NCI-H1092 (cell line): ENCODE measurements at places on chromosomes 13 and 19.
A peak's percentile ranks its signal among the peaks of the same experiment; 100 is the strongest.

DNA sequence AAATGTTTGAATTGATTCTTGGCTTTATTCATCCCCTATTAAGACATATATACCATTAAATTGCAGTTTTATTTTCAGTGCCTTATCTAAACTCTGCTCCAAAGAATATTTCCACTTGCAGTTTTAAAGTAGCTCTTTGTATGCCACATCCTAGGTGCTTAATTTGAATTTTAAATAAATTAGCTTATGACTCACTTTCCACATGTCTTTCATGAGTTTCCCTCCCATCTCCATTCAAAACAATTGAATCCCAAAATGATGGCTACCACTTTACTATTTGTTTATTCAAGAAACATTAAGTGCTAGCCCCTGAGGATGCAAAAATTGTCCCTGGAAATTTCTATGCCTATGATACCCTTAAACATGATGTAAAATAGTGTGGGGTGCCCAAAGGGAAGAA is 19.5 kb downstream of the PCDH20 start:
- no peak for DNase-seq

DNA sequence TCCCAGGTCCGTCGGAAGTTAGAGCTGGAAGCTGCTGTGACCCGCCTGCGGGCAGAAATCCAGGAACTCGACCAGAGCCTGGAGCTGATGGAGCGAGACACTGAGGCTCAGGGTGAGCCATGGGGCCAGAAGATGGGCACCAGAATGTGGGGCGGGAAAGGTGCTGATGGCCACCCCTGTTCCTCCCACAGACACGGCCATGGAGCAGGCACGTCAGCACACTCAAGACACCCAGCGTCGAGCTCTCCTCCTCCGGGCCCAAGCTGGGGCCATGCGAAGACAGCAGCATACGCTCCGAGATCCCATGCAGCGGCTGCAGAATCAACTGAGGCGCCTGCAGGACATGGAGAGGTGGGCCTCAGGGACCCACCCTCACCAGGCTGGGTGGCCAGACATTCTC is 2.5 kb downstream of the HAUS5 start:
- no peak for DNase-seq

DNA sequence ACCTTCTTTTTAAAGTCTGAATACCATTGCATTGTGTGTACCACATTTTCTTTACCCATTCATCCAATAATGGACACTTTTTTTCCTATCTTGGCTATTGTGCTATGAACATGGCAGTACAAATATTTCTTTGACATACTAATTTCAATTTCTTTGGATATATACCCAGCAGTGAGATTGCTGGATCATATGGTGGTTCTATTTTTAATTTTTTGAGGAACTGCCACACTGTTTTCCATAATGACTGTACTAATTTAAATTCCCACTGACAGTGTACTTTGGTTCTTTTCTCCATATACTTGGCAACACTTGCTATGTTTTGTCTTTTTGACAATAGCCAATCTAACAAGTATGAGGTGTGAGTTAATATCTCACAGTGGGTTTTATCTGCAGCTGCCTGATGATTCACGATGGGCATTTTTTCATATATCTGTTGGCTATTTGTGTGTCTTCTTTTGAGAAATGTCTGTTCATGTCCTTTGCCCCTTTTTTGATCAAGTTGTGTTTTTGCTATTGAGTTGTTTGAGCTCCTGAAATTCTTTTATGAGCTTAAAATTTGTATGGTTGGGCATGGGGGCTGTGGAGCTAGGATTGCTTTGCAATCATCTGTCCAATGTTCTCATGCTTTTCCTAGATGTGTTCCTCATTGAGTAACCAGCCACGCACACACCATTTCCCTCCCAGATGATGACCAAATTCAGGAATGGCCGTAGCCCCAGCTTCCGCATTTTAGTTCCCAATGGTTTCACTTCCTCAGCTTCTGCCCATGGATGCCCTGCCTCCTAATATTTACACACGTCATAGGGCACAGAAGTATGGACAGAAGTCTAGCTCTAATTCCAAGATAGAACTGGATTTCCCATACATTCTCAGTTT is 380.0 kb upstream of the SGCG start:
- DNase-seq: no peak

GRCh38 chr13:100464006-100464405 is 124.6 kb downstream of the GGACT start:
- no peak for DNase-seq

DNA sequence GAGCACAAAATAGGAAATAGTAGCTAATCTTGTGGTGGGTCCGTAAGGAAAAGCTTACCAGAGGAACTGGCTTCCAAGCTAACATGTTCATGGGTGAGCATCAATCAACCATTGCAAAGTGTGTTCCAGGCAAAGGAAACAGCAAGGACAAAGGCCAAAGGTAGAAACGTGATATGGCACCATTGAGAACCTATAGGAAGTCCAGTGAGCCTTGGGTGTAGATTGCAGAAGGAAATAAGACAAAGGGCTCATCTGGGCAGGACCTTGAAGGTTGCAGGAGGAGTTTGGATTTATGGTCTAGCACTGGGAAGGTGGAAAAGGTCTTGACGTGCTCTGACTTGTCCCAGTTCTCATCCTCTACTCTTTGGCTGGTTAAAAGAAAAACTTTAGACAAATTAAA is 22.3 kb downstream of the CYP2B6 start:
- no peak for DNase-seq

- DNase-seq: peak; percentile 30
Measured at GRCh38 chr13:32427852-32428580, at the start of gene N4BP2L1. Gene N4BP2L1 (minus strand): TSS chr13:32428130. CDS start chr13:32428082, 48 bp downstream.

DNA sequence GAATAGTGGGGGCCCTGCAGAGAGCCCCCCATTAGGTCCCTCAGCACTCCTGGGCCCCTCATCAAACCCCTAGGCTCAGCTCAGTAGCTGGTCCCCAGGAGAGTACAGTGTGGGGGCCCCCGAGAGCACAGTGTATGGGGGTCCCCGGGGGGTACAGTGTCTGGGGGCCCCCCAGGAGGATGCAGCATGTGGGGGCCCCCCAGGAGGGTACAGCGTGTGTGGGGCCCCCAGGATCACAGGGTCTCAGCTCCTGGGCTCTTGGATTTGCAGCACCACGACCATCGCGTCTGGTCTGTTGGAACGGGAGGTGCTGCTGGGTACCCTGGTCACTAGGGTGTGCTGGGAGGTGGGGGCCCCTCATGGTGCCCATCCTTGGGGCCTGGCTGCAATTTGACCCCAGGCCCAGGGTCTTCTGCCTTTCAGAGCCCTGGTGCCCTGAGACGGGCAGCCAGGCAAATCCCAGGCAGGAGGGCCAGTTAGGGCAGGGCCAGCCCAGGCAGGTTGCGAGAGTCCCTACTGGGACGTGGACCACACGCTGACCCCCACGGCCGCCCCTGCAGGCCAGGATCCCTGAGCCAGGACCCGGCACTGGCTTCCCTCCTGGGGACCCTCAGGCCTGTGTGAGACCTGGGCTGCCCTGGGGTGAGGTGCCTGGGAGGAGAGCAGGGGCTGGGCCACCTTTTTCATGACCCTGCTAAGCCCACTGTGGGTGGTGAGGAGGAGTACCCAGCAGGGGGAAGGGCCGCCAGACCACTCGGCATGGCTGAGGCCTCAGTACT is 13.6 kb downstream of the CBARP start:
- DNase-seq: no peak

- no peak for DNase-seq
Measured at GRCh38 chr13:59494560-59494970, 669.2 kb downstream of the DIAPH3 start.

DNA sequence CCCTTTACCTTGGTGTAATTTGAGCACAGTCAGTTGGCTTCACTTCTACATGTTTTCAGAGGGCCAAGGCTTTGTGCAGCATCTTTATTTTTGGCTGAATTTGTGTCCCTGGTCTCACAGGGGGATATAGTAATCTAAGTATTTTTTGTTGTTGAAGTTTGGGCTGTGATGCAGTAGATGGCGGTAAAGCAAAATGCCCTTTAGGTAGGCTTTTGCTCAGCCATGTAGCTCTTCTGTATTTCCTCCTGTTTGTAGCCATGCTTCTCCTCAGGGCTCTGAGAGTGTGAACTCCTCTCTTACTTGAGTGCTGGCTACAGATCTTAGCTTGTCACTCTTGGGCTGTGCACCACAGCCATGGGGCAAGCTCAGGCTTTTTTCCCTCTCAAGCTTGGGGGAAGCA is 328.6 kb downstream of the SLITRK5 start:
- DNase-seq: no peak

GRCh38 chr19:10808937-10809649 is 26.9 kb downstream of the TMED1 start:
- no peak for DNase-seq

GRCh38 chr13:43990829-43991228 is 111.1 kb downstream of the LACC1 start:
- DNase-seq: no peak

- no peak for DNase-seq
Measured at GRCh38 chr13:112688560-112689302, 1.1 kb upstream of the ATP11A start.

GRCh38 chr19:53365899-53366493 is 491 bp downstream of the ZNF525 start:
- no peak for DNase-seq

DNA sequence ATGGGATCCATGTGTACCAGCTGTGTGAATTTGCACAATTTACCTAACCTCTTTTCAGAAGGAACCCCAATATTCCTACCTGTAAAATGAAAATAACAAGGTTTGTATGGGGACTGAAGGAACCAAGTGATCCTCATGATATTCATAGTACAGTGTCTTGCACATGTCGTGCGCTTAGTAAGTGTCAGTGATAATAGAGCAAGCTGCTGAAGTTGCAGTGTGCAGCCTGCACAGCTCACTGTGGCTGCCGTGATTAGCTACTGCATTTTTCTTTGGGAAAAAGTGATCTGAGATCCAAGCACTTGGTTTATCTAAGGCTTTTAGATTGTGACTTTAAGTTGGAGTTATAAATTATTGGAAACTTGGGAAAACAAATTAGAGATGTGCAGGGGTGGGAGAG is 135.9 kb upstream of the FRY start:
- no peak for DNase-seq

GRCh38 chr19:27746691-27747380 is 1466.1 kb downstream of the UQCRFS1 start:
- no peak for DNase-seq

GRCh38 chr19:53872762-53873161 is 5.1 kb downstream of the MYADM start:
- DNase-seq: no peak

DNA sequence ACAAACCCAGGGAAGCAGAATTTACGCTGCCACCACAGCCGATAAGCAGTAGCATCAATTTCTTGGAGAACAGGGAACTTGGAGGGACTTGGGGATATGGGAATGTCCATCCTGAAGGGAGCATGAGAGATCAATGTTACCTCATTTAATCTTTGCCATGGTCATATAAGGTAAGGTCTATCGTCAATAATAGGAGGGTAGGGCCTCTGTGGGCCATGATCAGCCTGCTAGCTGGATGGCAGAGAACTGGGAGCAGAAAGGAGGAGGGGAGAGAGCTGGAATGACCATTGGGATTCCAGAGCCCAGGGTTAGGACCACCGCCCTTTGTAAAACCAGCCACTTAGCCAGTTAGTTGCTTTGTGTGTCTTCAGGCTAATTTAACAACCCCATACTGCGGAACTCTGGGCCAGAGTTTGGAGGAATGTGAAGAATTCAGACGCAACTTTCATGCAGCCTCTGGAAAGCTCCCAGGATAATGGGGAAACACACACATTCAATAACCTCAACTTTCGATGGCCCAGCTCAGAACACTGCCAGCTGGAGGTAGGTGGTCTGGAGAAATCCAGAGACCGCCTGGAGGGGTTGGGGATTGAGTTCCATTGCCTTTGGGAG is 40.3 kb downstream of the ZNF557 start:
- no peak for DNase-seq

DNA sequence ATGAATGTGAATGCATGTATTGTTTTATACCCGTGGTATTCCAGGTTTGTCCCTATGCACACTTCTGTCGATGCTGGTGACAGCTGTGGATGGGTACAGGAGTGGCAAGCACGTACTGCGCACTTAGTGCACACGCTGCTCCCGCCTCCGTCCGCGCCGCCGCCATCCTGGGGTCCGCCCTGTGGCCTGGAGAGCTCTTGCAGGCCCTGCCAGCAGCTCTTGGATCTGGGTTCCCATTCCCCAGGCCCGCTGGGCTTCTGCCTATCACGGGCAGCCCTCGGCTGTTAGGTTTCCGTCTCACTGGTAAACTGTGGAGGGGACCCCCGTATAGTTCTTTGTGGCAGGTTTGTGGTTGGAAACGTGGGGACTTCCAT is 4.0 kb downstream of the GNA11 start:
- no peak for DNase-seq

- no peak for DNase-seq
Measured at GRCh38 chr13:110652231-110652730, 36.9 kb downstream of the NAXD start.

DNA sequence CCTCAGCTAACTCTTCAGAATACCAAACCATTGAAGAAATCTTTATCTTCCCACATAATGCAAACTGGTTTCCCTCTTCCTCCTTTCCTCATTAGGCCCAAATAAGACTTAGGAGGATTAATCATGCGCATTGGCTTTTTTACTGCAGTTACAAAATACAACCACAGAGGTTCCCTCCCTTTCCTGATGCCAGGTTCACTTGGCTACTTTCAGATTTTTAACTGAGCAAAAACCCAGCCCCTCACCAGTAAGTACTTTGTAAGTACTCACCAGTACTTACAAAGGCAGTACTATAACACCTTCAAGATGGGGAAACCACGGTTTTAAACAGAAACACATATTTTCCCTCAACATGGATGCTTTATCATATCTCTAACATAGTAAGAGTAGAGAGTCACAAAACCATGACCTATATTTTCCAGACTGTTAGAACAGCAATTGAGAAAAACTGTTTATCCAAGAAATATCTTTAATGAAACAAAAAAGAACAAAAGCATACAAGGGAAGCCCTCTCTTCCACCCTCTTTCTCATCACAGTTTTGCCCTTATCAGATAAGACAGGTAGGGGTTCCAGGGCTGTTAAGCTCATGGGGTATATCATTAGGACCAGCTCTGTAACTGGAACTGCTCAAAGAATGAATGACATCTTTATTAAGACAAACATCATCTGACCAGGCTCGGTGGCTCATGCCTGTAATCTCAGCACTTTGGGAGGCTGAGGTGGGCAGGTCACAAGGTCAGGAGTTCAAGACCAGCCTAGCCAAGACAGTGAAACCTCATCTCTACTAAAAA is 12.7 kb downstream of the FOXO1 start:
- no peak for DNase-seq

DNA sequence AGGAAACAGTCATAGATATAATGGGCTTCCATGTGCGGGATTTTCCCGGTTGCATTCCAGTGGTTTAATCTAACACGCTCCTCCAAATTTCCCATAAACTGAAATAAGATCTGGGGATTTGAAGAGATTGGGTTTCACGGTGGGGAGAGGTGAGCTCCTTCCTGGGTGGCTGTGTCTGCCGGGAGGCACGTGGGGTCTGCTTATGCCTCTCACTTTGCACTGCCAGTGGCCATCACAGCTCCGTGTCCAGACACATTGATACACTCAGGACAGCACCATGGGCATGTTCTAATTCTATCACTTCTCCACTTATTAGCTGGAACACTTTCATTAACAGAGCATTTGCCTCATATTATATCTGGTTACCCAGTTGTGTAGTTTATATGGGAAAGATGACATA is 73.4 kb downstream of the SOX1 start:
- no peak for DNase-seq

GRCh38 chr13:26007261-26008125 is 44.3 kb downstream of the SHISA2 start:
- no peak for DNase-seq

- DNase-seq: no peak
Measured at GRCh38 chr13:76836311-76836710, 49.9 kb downstream of the KCTD12 start.

- no peak for DNase-seq
Measured at GRCh38 chr19:7787141-7787540, 24.1 kb downstream of the CLEC4M start.
